Ascending aorta (tissue), 2 donors: ENCODE measurements at places on chromosomes 11 and 22. TPM values are rescaled to one million over a fixed set of nuclear protein-coding genes. Genes with fewer than 3 reads are reported as not detected.
A peak's percentile ranks its signal among the peaks of the same experiment; 100 is the strongest.

GRCh38 chr11:13288375-13289029, 10.9 kb downstream of the BMAL1 start:
- H3K36me3 ChIP-seq = no peaks in the 10 kb centered on the region
- no peak overlapping the region for H3K4me3 ChIP-seq
- no peaks in the 10 kb centered on the region for H3K27me3 ChIP-seq
- no peak for DNase-seq
- H3K27ac ChIP-seq = no peak overlapping the region
- peaks cover 7% of the 10 kb centered on the region for H3K4me1 ChIP-seq

Gene SLC6A5
- total RNA-seq = not detected

- H3K4me3 ChIP-seq = no peak overlapping the region
- H3K27me3 ChIP-seq = no peaks in the 10 kb centered on the region
- no peak for DNase-seq
- no peaks in the 10 kb centered on the region for H3K4me1 ChIP-seq
- no peak overlapping the region for H3K27ac ChIP-seq
Observed at GRCh38 chr11:77384571-77384970, 83.1 kb upstream of the GDPD4 start.

DNA sequence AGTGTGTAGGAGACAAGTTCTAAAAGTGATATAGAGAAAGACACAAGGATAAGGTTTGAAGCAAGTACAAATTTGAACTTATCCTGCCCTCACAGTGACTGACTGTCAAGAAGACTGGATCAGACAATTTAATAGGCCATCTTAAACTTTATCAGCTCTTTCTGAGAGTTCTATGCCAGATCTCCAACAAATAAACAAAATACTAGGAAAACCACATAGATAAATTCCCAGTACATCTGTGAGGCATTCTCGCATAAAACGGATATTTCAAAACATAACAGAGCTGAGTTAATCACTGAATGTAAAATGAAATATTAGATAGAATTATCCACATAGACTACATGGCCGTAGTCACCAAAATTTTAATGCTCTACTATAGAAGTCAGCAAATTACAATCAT, 120.9 kb upstream of the LUZP2 start:
- H3K36me3 ChIP-seq = no peaks in the 10 kb centered on the region
- no peak overlapping the region for H3K4me3 ChIP-seq
- H3K27ac ChIP-seq = no peak overlapping the region
- DNase-seq = no peak
- H3K27me3 ChIP-seq = no peaks in the 10 kb centered on the region
- no peaks in the 10 kb centered on the region for H3K4me1 ChIP-seq

- no peaks in the 10 kb centered on the region for H3K4me1 ChIP-seq
- H3K27ac ChIP-seq = no peak overlapping the region
- H3K36me3 ChIP-seq = no peaks in the 10 kb centered on the region
- no peak overlapping the region for H3K4me3 ChIP-seq
- DNase-seq = no peak
- H3K27me3 ChIP-seq = no peaks in the 10 kb centered on the region
Observed at GRCh38 chr11:75145196-75145971, 5.5 kb upstream of the SLCO2B1 start.

Gene OR51E2
- total RNA-seq = 2.0 TPM

Gene OR6M1
- total RNA-seq = not detected

GRCh38 chr11:46461461-46461927, 69.9 kb upstream of the CHRM4 start:
- DNase-seq = no peak
- H3K36me3 ChIP-seq = no peaks in the 10 kb centered on the region
- no peak overlapping the region for H3K27ac ChIP-seq
- H3K4me3 ChIP-seq = no peak overlapping the region
- H3K27me3 ChIP-seq = no peaks in the 10 kb centered on the region

DNA sequence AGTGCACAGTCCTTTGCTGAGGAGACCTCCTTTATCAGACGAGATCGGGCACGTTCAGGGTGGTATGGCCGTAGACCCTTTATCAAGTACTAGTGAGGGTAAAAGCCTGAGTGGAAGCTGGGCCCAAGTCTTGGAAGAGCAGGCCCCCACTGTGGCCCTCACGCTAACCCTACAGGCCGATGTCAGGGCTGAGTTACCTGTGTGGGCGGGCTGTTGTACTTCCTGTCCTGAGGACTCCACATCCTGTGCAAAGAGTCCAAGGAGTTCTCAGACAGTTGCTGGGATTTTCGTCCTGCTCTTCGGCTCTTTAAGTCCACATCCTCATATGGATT, 34.9 kb downstream of the RPL27A start:
- H3K27me3 ChIP-seq = no peaks in the 10 kb centered on the region
- H3K36me3 ChIP-seq = peaks cover 7% of the 10 kb centered on the region
- no peak for DNase-seq
- peaks cover 74% of the 10 kb centered on the region for H3K4me1 ChIP-seq

Gene TTC36
- total RNA-seq = 30.4 TPM

DNA sequence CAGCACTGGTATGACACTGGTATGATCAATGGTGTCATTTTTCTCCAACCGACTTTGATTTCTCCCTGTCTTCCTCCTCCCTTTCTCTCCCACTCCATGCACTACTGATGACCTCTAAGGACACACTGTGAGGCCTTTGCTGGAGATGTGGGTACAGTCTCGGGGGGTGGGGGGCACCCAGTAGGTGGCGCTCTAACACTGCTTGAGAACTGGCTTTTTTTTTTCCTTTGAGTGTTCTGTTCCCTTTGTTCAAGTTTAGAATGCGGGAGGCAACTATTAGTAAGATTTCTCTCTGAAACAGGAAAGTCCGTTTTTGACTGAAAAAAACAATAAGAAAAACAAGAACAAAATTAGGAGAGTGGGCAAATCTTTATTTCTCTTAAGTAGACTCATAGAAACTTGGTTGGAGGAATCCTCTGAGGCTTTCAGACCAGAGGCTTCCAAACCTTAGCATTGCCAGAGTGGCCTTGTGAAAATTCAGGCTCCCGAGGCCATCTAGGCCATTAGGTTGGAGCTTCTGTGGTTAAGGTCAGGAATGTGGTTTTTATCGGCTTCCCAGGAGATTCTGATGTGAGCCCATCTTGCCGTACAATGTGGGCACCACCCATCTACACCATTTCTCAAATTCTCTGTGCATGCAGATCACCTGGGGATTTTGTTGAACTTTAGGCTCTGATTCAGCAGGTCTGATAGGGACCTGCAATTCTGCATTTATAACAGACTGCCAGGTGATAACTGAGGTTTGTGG, 43.2 kb downstream of the PANX1 start:
- H3K27me3 ChIP-seq = no peaks in the 10 kb centered on the region
- no peak overlapping the region for H3K4me3 ChIP-seq
- H3K27ac ChIP-seq = no peak overlapping the region
- no peaks in the 10 kb centered on the region for H3K36me3 ChIP-seq

Gene MMP27
- not detected for total RNA-seq

Gene TMEM45B
- not detected for total RNA-seq

- no peak for DNase-seq
- no peaks in the 10 kb centered on the region for H3K36me3 ChIP-seq
- H3K27me3 ChIP-seq = no peaks in the 10 kb centered on the region
- H3K4me1 ChIP-seq = no peaks in the 10 kb centered on the region
- no peak overlapping the region for H3K4me3 ChIP-seq
Observed at GRCh38 chr11:42890773-42891172, 421.0 kb upstream of the API5 start.

DNA sequence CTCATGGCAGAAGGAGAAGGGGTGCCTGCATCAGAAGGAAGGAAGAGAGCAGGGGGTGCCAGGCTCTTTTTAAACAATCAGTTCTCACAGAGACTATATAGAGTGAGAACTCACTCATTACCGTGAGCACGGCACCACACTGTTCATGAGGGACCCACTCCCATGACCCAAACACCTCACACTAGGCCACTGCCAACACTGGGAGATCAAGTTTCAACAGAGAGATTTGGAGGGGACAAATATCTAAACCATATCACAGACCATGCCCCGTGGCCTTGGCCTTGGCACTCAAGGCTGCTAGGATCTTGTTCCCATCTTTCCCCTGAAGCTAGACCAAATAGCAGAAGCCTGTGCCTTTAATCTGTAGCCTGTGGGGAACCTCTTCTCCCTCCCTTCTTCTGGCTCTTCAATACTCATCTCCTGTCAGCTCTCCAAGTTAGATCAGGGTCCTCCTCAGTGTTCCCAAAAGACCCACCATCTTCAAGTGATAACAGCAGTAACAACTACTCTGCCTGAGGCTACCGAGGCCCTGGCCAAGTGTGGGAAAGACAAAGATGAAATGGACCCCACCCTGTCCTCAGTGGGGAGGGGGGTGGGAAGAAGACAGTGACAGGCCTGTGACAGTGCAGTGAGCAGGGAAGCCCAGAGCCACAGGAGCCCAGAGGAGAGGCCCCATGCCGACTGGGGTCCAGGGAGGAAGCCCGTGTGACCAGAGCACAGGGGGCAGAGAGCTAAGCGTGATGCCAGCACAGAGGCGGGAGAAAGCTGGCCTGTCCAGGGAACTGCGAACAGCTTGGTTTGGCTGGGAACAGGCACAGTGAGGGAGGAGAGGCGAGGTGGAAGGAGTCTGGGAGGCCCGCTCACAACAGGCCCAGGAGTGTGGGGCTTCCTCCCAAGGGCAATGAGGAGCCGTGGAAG, 72.6 kb downstream of the MYO7A start:
- peak; percentile 40 for DNase-seq
- H3K27me3 ChIP-seq = no peaks in the 10 kb centered on the region
- no peaks in the 10 kb centered on the region for H3K36me3 ChIP-seq
- H3K4me3 ChIP-seq = no peak overlapping the region

Gene SLC22A6
- total RNA-seq = not detected

- H3K4me3 ChIP-seq = no peak overlapping the region
- no peak overlapping the region for H3K27ac ChIP-seq
- H3K4me1 ChIP-seq = no peaks in the 10 kb centered on the region
- H3K36me3 ChIP-seq = no peaks in the 10 kb centered on the region
Observed at GRCh38 chr11:76296731-76297542, 84.0 kb downstream of the THAP12 start.

DNA sequence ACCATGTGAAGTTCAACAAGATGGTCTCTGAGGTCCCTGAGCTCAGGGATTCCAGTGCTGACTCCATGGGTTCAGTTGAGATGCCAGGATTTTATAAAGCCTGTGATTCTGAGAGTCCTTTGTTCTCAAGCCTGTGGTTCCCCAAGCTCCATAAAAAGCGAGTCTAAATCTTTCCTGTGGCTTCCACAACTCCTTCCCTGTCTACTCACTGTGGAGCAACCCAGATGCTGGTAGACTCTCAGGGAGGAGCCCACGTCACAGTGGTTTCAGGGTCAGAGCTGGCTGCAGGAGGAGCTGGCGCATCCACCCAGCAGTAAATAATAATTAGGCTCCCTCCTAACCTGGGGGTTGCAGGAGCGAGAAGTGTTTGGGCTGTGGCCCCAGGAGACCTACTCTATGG, 2.0 kb upstream of the RELT start:
- H3K27me3 ChIP-seq = no peaks in the 10 kb centered on the region
- no peak for DNase-seq
- peaks cover 8% of the 10 kb centered on the region for H3K4me1 ChIP-seq

GRCh38 chr22:20843501-20843900, 15.1 kb downstream of the PI4KA start:
- no peak for DNase-seq
- H3K27me3 ChIP-seq = no peaks in the 10 kb centered on the region
- no peak overlapping the region for H3K27ac ChIP-seq

DNA sequence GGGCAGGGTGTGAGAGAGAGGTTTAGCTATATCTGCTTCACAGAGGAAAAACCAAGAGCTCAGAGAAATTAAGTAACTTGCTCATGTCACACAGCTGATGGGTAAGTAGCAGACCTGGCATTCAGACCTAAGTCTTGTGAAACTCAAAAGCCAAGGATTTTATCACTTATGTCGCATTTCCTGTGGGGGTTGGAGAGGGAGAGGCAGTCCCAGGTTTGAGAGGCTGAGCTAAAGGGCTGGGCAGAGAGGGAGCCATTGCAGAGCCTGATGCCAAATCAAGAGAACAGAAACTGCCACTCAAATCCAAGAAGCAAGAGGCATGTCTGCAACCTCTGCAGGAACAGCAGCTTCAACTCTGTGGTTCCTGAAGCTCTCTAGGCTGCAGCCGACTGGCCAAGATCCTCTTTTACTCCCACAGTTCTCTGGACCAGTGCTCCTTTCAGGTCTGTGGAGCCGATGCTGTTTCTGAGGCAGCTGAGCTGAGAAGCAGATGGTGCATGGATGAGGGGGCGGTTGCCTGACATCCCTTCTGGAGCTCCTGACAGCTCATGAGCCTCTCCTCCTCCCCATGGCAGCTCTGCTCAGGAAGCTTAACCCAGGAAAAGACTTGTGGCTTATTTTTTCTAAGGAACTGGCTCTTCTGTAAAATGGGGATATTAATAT, 47.6 kb upstream of the NAV2 start:
- no peak overlapping the region for H3K4me3 ChIP-seq
- peaks cover 19% of the 10 kb centered on the region for H3K4me1 ChIP-seq
- no peaks in the 10 kb centered on the region for H3K36me3 ChIP-seq
- H3K27me3 ChIP-seq = no peaks in the 10 kb centered on the region
- H3K27ac ChIP-seq = peak overlapping the region; percentile 16
- no peak for DNase-seq

DNA sequence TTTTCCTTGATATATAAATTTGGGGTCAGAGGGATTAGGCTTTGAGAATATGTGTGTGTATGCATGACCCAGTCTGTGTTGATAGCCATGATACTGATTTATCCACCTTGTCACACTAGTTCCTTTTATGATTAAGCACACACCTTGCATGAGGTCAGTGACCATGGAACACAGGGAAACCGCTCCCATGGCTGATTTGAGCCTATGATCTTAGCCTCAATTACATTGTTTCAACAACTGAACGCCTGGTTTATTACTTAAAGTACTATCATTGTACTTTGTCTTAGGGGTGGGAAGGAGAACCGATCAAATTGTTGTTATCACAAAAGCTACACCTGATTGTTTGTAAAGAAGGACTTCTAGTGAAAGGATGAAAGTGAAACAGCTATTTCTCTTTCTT, 70.7 kb downstream of the ARFGAP2 start:
- H3K27me3 ChIP-seq = no peaks in the 10 kb centered on the region
- DNase-seq = no peak
- H3K27ac ChIP-seq = no peak overlapping the region
- H3K4me3 ChIP-seq = no peak overlapping the region

Gene EIF3M
- 149 TPM for total RNA-seq

- H3K27ac ChIP-seq = no peak overlapping the region
- H3K27me3 ChIP-seq = no peaks in the 10 kb centered on the region
- no peaks in the 10 kb centered on the region for H3K36me3 ChIP-seq
Observed at GRCh38 chr22:44309647-44310046, 3.1 kb downstream of the SHISAL1 start.

- H3K4me1 ChIP-seq = no peaks in the 10 kb centered on the region
- no peak overlapping the region for H3K4me3 ChIP-seq
- no peak overlapping the region for H3K27ac ChIP-seq
- no peaks in the 10 kb centered on the region for H3K36me3 ChIP-seq
- no peaks in the 10 kb centered on the region for H3K27me3 ChIP-seq
Observed at GRCh38 chr11:60367009-60367408, 11.3 kb upstream of the MS4A7 start.

GRCh38 chr11:66363805-66364535, 7.6 kb downstream of the SLC29A2 start:
- H3K27me3 ChIP-seq = no peaks in the 10 kb centered on the region
- no peaks in the 10 kb centered on the region for H3K36me3 ChIP-seq
- no peaks in the 10 kb centered on the region for H3K4me1 ChIP-seq
- H3K4me3 ChIP-seq = no peak overlapping the region
